GDM1 (cell line): ENCODE measurements at places on chromosomes 1 and 21.

- DNase-seq: no peak
These were observed 11.5 kb upstream of the NEXN start for GRCh38 chr1:77876884-77877283.

DNA sequence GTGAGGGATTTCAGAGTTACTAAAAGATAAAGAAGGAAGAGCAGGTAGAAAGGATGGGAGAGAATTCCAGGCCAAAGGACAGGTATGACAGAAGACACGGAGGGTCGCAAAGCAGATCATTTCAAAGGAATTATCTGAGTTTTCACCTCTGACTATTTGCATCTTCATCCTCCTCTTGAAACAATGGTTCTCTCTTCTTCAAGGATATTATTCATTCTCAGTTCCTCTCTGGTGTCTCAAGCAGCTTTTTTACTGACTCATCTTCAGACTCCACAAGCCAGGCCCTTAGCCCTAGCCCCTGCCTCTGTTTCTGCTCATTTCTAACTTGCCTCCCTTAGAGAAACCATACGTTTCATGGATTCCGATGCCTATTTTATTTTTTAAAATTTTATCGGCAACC lies 15.0 kb downstream of the DDX59 start:
- no peak for DNase-seq

- no peak for DNase-seq
These were observed 59.0 kb upstream of the ATP2B4 start for GRCh38 chr1:203567596-203567995.

- DNase-seq: no peak
These were observed 569.6 kb upstream of the ADGRL2 start for GRCh38 chr1:81230983-81231728.

GRCh38 chr1:43405219-43405875 lies 15.6 kb downstream of the SZT2 start:
- no peak for DNase-seq

GRCh38 chr1:57033222-57034001 lies 67.6 kb upstream of the C8B start:
- DNase-seq: no peak

DNA sequence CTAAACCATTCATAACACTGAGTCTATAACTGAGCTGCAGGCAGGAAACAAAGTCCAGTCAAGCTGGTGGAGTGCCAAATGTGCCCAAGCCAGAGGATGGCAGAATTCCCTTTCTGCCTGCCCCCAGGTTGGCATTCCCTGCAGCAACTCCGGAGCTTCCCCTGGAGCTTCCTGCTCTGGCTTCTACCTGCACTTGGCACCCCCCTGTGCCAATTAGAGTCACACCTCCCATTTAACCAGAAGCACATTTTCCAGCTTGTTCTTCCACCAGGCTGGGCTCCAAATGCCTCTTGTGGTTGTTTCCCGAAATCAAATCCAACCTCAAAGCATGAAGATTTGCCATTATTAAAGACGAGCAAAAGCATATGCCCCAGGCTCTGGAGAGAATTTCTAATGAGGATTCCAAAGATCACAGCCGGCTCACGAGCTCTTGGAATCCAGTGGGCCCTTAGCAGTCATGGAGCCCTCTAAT lies 294.5 kb downstream of the RRAGC start:
- DNase-seq: no peak

GRCh38 chr1:23408797-23409290 lies 15.7 kb downstream of the TCEA3 start:
- DNase-seq: no peak

GRCh38 chr1:183694066-183694465 lies 41.0 kb upstream of the APOBEC4 start:
- no peak for DNase-seq

- DNase-seq: no peak
These were observed 6.2 kb upstream of the EXTL1 start for GRCh38 chr1:26015358-26015757.

GRCh38 chr1:225845571-225846259 lies 35.8 kb downstream of the EPHX1 start:
- DNase-seq: peak; percentile 62

GRCh38 chr21:16002874-16003466 lies 273.2 kb downstream of the USP25 start:
- no peak for DNase-seq

DNA sequence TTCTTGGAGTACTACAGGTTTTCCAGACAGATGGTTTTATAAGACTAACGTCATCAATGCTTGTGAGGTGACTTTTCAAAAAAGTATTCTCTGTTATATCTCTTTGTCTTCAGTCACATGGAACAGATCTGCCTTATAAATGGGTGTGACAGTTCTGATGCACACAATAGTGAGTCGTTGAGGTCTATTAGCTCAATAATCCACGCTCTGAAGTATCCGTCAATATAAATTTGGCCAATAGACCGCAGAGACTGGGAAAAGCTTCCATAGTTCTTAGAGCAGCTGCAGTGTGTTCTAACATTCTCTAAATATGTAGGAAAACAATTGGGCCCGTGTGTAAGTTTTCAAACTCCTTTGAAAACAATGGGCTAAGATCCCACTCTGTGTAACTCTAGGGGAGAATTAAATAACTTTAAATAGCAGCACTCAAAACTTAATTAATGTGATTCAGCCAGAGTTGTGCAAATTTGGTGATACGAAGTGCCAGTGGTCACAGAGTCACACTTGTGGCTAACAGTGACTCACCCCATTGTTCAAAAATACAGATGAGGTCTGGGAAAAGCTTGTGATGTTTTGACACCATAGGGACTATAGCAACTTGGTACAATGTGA lies 316.0 kb downstream of the LMO4 start:
- no peak for DNase-seq

GRCh38 chr1:229114850-229115365 lies 156.0 kb upstream of the RAB4A start:
- no peak for DNase-seq

DNA sequence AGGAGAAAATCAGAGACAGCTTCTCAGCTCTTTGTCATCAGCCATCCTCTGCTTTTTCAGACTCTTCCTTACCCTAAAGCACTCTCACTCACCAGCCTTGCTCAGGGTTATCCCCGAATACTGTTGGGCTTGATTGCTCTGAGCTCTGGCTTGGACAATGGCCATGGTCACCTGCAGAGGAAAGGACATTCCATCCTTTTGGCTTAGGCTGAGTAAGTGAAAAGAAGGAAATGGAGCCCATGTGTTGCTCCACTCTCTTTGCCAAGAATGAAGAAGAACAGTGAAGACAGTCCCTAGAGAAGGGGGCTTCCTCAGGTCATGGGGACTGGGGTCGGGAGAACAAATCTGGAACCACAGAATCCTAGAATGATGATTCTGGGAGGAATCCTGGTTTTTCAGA lies 2.3 kb downstream of the MTMR11 start:
- DNase-seq: no peak

GRCh38 chr1:30764939-30765555 lies 7.5 kb upstream of the LAPTM5 start:
- DNase-seq: no peak
